ENCODE measurements at places on chromosomes 12 and 14.

- no peak for DNase-seq
Observed at GRCh38 chr14:64614805-64615391, 65.1 kb downstream of the PPP1R36 start.

- no peak for DNase-seq
Observed at GRCh38 chr14:69637503-69638031, 26.2 kb downstream of the SUSD6 start.

DNA sequence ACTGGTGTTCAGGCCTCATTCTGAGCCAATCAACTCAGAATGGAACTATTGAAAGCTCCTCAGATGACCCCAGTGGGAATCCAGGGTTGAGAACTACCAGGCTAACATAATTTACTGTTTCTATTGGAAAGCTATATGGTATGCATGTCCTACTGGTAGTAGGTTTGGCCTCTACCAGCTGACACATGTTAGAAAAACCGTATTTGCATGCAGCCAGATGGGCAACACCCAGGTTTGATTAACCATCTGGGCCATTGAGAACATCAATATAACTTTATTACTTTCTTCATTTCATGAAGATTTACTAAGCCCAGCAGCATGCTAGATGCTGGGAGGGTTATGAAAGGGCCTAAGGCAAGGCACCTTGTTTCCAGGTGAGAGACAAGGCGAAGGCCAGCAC lies 181.4 kb upstream of the PARP11 start:
- DNase-seq = no peak

- DNase-seq = no peak
Observed at GRCh38 chr14:54698501-54698900, 131.6 kb downstream of the SAMD4A start.

- no peak for DNase-seq
Observed at GRCh38 chr14:60514378-60514740, 5.4 kb downstream of the SIX6 start.
